Osteocyte (in vitro differentiated cells): ENCODE measurements at places on chromosomes 2 and 18. TPM values are rescaled to one million over a fixed set of nuclear protein-coding genes. Genes with fewer than 3 reads are reported as not detected.

Gene MATN3
- 12.2 and 12.8 TPM in 2 replicates for total RNA-seq

- H3K27ac ChIP-seq = no peak overlapping the region
- H3K27me3 ChIP-seq = peaks cover 9% of the 10 kb centered on the region
- no peak overlapping the region for H3K4me3 ChIP-seq
- no peak for DNase-seq
- H3K4me1 ChIP-seq = peaks cover 12% of the 10 kb centered on the region
- H3K36me3 ChIP-seq = no peaks in the 10 kb centered on the region
Measured at GRCh38 chr2:64338910-64339500, 115.0 kb upstream of the LGALSL start.

- no peak overlapping the region for H3K27ac ChIP-seq
- no peaks in the 10 kb centered on the region for H3K4me1 ChIP-seq
- DNase-seq = no peak
- no peaks in the 10 kb centered on the region for H3K36me3 ChIP-seq
Measured at GRCh38 chr2:47558116-47558767, 155.3 kb downstream of the MSH2 start.

GRCh38 chr2:48946449-48947048, 191.0 kb upstream of the LHCGR start:
- no peak overlapping the region for H3K4me3 ChIP-seq
- H3K27ac ChIP-seq = no peak overlapping the region
- DNase-seq = no peak

Gene AUP1
- 96.3 and 97.1 TPM in 2 replicates for total RNA-seq

Gene CPLX4
- total RNA-seq = not detected in 2 replicates

Gene ADAM23
- 10.4 and 11.4 TPM in 2 replicates for total RNA-seq

DNA sequence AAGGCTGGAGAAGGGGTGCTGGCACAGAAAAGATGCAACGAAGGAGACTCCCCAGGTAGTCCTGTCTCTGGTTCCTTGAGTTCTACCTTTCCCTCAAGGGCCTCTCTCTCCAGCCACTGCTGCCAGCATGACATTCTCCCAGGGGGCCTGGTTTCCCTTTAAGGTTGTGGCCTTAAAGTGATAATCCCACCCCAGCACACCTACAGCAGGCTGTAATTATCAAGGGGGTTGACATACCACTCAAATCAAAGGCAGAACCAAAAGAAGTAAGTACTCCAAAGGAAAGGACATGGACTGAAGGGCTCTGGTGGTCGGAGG, 127.4 kb upstream of the MSH6 start:
- H3K36me3 ChIP-seq = no peaks in the 10 kb centered on the region
- no peak overlapping the region for H3K4me3 ChIP-seq
- DNase-seq = no peak
- peaks cover 24% of the 10 kb centered on the region for H3K27me3 ChIP-seq
- H3K4me1 ChIP-seq = peaks cover 9% of the 10 kb centered on the region

DNA sequence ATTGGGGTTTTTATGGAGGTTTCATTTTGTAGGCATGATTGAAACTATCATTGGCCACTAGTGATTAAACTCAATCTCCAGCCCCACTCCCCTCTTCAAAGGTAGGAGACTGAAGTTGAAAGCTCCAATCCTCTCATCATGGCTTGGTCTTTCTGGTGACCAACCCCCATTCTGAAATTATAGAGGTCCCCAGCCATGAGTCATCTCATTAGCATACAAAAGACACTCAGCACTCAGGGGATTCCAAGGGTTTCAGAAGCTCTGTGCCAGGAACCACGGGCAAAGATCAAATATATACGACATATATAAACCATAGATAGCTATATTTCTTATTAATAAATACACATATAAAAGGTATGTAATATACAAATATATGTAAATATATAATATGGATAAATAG, 256.0 kb upstream of the POU3F3 start:
- H3K27ac ChIP-seq = no peak overlapping the region
- no peaks in the 10 kb centered on the region for H3K36me3 ChIP-seq
- H3K27me3 ChIP-seq = peaks cover 17% of the 10 kb centered on the region
- DNase-seq = no peak

Gene ANKRD62
- not detected in 2 replicates for total RNA-seq
